DND-41 (cell line): ENCODE measurements at places on chromosomes 7 and 10.
A peak's percentile ranks its signal among the peaks of the same experiment; 100 is the strongest.

GRCh38 chr10:86438091-86438749 lies 71.6 kb upstream of the GRID1 start:
- H3K27ac ChIP-seq = no peak overlapping the region
- H3K4me3 ChIP-seq = no peak overlapping the region
- no peak for DNase-seq

DNA sequence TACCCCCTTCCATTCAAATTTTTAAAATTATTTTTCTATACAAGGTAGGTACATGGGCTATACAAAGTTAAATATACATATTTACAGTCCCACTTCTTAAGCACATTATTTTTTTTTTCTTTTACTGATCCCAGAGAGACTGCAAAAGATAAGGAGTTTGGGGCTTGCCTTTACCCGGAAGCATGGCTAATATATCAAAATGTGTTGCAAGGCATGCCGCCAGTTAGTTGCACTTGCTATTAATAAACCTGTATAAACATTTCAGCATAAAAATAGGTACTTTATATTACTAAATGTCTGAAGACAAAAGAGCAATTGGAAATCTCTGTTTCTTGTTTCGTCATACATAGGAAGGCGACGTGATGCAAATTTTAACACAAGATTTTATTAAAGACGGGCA lies 21.5 kb upstream of the PDLIM1 start:
- H3K27me3 ChIP-seq = peaks cover 7% of the 10 kb centered on the region
- H3K36me3 ChIP-seq = no peaks in the 10 kb centered on the region
- H3K4me3 ChIP-seq = no peak overlapping the region
- no peaks in the 10 kb centered on the region for H3K4me1 ChIP-seq

- H3K4me3 ChIP-seq = no peak overlapping the region
- DNase-seq = no peak
- H3K4me1 ChIP-seq = no peaks in the 10 kb centered on the region
Observed at GRCh38 chr10:22049635-22050034, 46.1 kb upstream of the DNAJC1 start.

GRCh38 chr10:128896116-128896795 lies 570.8 kb upstream of the MGMT start:
- H3K27me3 ChIP-seq = no peaks in the 10 kb centered on the region
- H3K27ac ChIP-seq = no peak overlapping the region
- no peak overlapping the region for H3K4me3 ChIP-seq

DNA sequence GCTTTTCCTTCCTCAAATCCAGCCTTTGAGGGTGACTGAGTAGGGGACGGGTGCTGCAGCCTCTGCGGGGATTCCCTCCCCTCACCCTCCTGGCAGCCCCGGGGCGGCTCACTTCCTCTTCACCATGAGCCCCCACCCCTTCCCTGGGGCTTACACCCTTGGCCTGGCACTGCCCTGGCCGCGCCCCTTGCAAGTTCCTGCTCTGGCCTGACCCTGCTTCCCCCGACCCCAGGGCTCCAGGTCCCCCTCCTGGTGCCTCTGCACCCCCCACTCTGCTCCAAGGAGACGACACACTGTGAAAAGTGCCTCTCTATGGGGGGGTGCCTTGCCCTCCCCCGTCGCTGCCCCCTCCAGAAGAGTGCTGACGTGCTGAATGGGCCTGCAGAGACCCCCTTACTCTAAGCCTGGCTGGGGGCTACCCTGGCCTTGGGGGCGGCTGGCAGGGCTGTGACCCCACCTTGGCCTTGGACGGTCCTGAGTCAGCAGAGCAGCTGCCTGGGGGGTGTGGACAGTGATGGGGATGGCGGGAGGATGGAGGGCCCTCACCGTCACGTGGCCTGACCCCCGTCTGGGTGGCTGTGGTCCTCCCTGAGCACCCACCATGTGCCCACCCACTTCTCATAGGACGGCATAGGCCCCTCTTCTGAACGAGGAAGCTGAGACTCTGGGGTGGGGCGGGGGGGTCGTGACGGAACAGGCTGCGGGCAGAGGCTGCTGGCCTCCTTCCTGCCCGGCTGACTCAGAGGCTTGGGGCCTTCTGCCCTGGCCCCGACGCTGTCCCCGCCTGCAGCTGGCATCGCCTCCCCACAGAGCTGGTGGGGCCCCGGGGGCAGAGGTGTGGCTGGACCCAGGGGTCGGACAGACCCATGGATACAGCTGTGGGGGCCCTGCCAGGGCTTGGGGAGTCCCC lies 9.8 kb downstream of the LFNG start:
- H3K4me3 ChIP-seq = no peak overlapping the region
- H3K4me1 ChIP-seq = peaks cover 12% of the 10 kb centered on the region
- DNase-seq = no peak
- H3K27ac ChIP-seq = no peak overlapping the region
- no peaks in the 10 kb centered on the region for H3K36me3 ChIP-seq
- H3K27me3 ChIP-seq = no peaks in the 10 kb centered on the region

GRCh38 chr10:106635947-106636346 lies 528.6 kb downstream of the SORCS1 start:
- H3K4me1 ChIP-seq = no peaks in the 10 kb centered on the region
- H3K27ac ChIP-seq = no peak overlapping the region
- no peaks in the 10 kb centered on the region for H3K36me3 ChIP-seq
- no peak overlapping the region for H3K4me3 ChIP-seq

DNA sequence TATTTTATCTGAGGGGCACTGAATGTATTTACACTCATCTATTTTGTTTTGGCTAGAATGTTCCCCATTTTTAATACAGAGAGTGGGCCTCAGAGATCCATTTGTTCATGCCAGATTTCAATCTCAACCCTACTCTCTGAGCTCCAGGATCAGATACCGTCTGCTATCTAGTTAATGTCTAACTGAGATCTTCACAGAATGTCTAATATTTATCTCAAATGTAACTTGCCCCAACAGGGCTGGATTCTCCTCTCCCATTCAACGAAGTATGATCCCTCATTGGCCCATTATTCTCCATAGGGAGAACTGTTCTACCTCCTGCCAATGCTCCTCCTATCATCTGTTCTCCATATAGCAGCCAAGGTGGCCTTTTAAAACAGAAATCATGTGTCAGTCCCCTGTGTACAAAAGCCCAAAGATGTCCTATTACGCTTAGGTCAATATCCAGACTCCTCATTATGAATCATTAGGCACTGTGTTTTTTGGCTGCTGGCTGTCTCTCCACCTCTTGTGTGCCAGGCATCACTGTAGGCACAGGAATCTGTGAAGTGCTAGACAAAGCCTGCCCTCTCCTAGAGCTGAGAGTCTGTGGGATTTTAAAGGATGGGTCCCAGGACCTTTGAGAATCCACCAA lies 169.3 kb upstream of the AGK start:
- H3K4me1 ChIP-seq = no peaks in the 10 kb centered on the region
- no peak for DNase-seq
- H3K36me3 ChIP-seq = no peaks in the 10 kb centered on the region
- H3K27ac ChIP-seq = no peak overlapping the region
- peaks cover 8% of the 10 kb centered on the region for H3K27me3 ChIP-seq

- peak; percentile 59 for DNase-seq
- no peaks in the 10 kb centered on the region for H3K36me3 ChIP-seq
- peaks cover 21% of the 10 kb centered on the region for H3K4me1 ChIP-seq
- H3K27me3 ChIP-seq = no peaks in the 10 kb centered on the region
Observed at GRCh38 chr7:40700653-40701421, 566.0 kb downstream of the SUGCT start.

- DNase-seq = no peak
- no peak overlapping the region for H3K27ac ChIP-seq
- peaks cover 3% of the 10 kb centered on the region for H3K27me3 ChIP-seq
- no peak overlapping the region for H3K4me3 ChIP-seq
- H3K4me1 ChIP-seq = no peaks in the 10 kb centered on the region
Observed at GRCh38 chr7:137717045-137717444, 129.7 kb downstream of the DGKI start.

- peaks cover 5% of the 10 kb centered on the region for H3K27me3 ChIP-seq
- H3K4me1 ChIP-seq = peaks cover 7% of the 10 kb centered on the region; the same call in 1 of the 2 replicates
- no peak overlapping the region for H3K4me3 ChIP-seq
- DNase-seq = no peak
- no peaks in the 10 kb centered on the region for H3K36me3 ChIP-seq
- H3K27ac ChIP-seq = no peak overlapping the region
Observed at GRCh38 chr10:10914144-10914543, 103.5 kb upstream of the CELF2 start.

DNA sequence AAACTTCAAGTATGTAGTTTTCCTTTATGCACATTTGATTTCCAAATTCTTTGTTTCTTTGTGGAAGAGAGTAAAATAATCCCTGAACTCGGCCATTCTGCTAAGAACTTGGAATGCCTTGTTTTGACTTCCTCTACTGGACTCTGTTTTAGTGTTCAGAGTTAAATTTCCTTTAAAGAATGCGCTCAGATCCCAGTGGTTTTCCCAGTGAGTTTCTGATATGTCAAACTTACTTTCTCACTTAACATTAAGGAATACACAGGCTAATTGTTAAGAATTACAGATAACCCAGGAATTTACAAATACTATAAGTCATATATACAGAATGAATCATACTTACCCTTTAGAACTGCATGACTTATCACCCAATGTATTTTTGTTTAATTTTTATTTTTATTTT lies 1067.6 kb upstream of the CELF2 start:
- H3K36me3 ChIP-seq = no peaks in the 10 kb centered on the region
- H3K4me1 ChIP-seq = no peaks in the 10 kb centered on the region
- no peak for DNase-seq
- no peaks in the 10 kb centered on the region for H3K27me3 ChIP-seq

- no peaks in the 10 kb centered on the region for H3K27me3 ChIP-seq
- peak; percentile 35 for DNase-seq
- no peak overlapping the region for H3K4me3 ChIP-seq
- peak overlapping the region; percentile 64 for H3K27ac ChIP-seq
- peaks cover 37% of the 10 kb centered on the region for H3K4me1 ChIP-seq
Observed at GRCh38 chr10:113960617-113961181, 83.0 kb upstream of the ADRB1 start.

DNA sequence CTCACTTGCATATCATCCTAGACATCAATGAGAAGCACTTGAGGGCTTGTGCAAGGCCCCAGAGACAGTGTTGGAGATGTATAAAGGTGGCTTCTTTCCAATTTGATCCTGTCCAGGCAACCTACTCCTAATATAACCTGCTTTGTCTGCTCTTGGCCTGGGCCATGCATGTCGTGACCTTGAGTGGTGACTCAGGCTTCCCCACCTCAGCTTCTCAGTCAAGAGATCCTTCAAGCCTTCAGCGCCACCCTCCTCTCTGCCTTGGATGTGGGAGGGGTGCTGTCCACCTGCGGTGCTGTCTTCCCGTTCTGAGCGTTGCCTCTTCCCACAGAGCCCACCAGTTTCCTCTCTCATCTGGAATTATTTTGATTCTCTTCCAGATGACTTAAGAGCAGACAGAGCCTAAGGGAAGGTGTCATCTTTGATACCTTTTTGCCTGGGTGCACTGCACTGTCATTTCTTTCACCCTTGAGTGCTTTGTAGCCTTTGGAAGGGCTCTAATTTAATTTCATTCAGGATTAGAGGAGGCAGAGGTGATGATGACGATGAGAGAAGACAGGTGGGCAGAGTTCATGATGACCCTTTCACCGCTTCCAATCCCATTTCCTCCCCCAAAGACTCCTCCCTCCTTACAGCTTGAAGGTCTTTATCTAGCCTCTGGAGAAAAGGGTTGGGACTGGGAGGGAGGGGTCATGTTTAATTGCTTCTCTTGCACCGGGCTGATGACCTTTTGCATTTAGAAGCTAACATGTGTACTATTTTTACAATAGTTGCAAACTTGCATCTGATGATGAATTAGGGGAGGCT lies 6.9 kb downstream of the LSMEM1 start:
- no peak overlapping the region for H3K27ac ChIP-seq
- no peaks in the 10 kb centered on the region for H3K4me1 ChIP-seq
- peaks cover 6% of the 10 kb centered on the region; the same call in 1 of the 2 replicates for H3K36me3 ChIP-seq
- no peak overlapping the region for H3K4me3 ChIP-seq
- no peaks in the 10 kb centered on the region for H3K27me3 ChIP-seq
- DNase-seq = no peak

DNA sequence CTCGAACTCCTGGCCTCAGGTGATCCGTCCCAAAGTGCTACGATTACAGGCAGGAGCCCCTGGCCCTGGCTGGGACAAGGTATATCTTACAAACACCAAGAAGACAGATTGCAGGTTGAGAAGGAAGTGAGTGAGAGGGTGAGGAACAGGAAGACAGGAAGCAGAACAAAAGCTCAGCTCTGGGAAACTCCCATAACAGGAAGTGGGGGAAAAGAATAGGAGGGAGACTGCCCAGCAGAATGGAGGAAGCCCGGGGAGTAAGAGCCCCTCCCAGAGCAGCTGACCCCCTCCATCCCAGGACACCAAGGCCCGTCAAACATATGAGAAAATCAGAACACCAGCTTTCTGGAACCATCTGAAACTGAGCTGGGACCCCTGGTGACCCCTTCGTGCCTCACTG lies 2.9 kb downstream of the TECPR1 start:
- H3K27me3 ChIP-seq = no peaks in the 10 kb centered on the region
- no peak for DNase-seq
- peaks cover 44% of the 10 kb centered on the region for H3K4me1 ChIP-seq
- peaks cover 4% of the 10 kb centered on the region for H3K36me3 ChIP-seq
- peak overlapping the region; percentile 39; the same call in 1 of the 2 replicates for H3K27ac ChIP-seq
- no peak overlapping the region for H3K4me3 ChIP-seq

DNA sequence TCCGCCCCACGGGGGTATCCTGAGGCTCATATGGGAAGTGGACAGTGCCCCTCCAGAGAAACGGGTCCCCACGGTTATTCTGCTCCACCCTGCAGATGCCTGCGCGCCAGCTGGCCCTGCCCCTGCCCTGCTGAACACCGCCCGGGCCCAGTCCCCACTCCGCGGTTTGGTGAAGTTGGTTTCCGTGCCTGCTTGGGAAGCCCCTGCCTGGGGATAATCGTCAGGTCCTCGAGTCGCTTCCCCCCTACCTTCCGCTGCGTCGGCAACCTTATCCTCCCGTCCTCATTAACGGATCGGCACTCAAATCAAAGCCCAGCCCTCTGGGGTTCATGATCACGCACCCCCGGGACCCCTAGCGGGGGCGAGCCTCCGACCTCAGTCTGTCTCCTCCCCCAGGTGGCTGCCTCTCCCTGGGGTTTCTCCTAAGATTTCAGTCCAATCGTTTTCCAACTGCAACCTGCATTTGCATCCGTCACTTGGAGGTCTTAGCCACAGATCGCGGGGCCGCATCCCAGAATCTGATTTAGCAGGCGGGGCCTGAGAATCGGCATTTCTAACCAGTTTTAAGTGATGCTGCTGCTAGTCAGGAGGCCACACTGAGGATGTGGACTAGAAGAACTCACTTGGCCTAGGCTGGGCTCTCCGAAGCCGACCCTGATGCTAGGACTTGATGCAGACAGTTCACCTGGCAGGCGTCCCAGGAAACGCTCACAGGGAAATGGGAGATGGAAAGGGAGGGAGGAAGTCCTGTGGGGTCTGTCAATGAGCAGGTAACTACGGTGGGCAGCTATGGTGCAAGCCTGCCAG lies 27.6 kb downstream of the WDR86 start:
- H3K36me3 ChIP-seq = peaks cover 24% of the 10 kb centered on the region
- H3K4me3 ChIP-seq = no peak overlapping the region
- H3K27ac ChIP-seq = no peak overlapping the region
- DNase-seq = no peak
- no peaks in the 10 kb centered on the region for H3K27me3 ChIP-seq

- H3K36me3 ChIP-seq = no peaks in the 10 kb centered on the region
- no peak overlapping the region for H3K27ac ChIP-seq
- DNase-seq = no peak
- H3K4me3 ChIP-seq = no peak overlapping the region
- H3K27me3 ChIP-seq = peaks cover 3% of the 10 kb centered on the region
- H3K4me1 ChIP-seq = no peaks in the 10 kb centered on the region
Observed at GRCh38 chr7:21358648-21359047, 69.2 kb upstream of the SP4 start.
